Dermis lymphatic vessel endothelial cell (primary cell): ENCODE measurements at places on chromosomes 7 and 10. TPM values are rescaled to one million over a fixed set of nuclear protein-coding genes. Genes with fewer than 3 reads are reported as not detected.

ECHS1 gene
- 57.6 and 67.6 TPM in 2 replicates for total RNA-seq

AKR1C1 gene
- 51.5 and 55.6 TPM in 2 replicates for total RNA-seq

NPY gene
- not detected in 2 replicates for total RNA-seq

ZNF727 gene
- total RNA-seq: 0.26 TPM in 1 of 2 replicates, not detected in the other

POMZP3 gene
- total RNA-seq: 2.1 and 2.9 TPM in 2 replicates

MLXIPL gene
- not detected in 2 replicates for total RNA-seq

LIPN gene
- total RNA-seq: not detected in 2 replicates

CRTAC1 gene
- total RNA-seq: 5.4 and 11.7 TPM in 2 replicates

VWDE gene
- under 0.01 TPM in 1 of 2 replicates, not detected in the other for total RNA-seq
